ENCODE measurements at places on chromosomes 7 and 10.

- no peak for DNase-seq
Observed at GRCh38 chr7:103120362-103120761, 28.5 kb downstream of the NAPEPLD start.

DNA sequence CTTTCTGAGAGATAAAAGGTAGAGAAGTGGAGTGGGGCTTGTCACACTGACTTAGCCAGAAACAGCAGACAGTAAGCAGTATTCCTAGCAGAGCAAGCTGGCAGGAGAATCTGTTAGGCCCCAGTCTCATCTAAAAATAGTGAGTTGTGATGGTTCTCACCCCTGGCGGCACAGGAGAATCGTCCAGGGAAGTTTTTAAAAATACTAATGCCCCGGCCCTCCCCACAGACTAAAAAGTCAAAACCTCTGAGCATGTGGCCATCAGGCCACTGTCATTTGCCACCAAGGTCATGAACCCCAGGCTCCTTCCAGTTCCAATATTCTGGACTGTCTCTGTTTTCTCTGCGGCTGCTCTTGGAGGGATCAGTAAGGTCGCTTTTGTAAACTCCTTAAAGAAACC lies 34.0 kb downstream of the LYZL1 start:
- no peak for DNase-seq

- no peak for DNase-seq
Observed at GRCh38 chr7:112271162-112271561, 64.7 kb downstream of the ZNF277 start.

DNA sequence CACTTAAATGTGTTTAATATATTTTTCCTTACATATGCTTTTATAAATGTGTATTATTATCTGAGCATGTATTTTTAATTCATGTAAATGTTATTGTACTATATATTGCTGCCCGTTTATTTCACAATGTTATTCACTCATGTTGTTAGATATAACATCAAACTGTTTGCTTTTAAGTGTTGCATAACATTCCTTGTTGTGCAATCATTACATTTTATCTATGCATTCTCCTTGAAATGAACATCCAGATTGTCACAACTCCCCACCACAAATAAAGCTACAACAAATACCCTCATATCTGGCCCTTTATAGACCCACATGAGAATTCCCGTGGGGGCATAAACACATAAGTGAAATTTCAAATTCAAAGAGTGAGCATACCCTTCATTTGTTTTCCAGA lies 264.2 kb downstream of the HPSE2 start:
- DNase-seq: no peak

GRCh38 chr7:28725045-28725642 lies 233.0 kb downstream of the TRIL start:
- no peak for DNase-seq
